Activated T-helper 1 cell treated with anti-CD3 and anti-CD28 coated beads, Interleukin-2, amount 50 U/mL, for 16 hours (primary cell): ENCODE measurements at places on chromosomes 3 and 15.

- no peak for DNase-seq
These were observed 605 bp downstream of the DCUN1D1 start for GRCh38 chr3:182979674-182980191.

GRCh38 chr3:133956353-133956752 is 60.7 kb upstream of the RAB6B start:
- DNase-seq = no peak

- DNase-seq = no peak
These were observed 52.6 kb downstream of the IQCH start for GRCh38 chr15:67307156-67307555.

GRCh38 chr3:170033489-170033888 is 4.3 kb upstream of the GPR160 start:
- DNase-seq = no peak

GRCh38 chr15:98903377-98904018 is 104.1 kb downstream of the PGPEP1L start:
- no peak for DNase-seq

GRCh38 chr3:53084310-53085001 is 38.6 kb upstream of the SFMBT1 start:
- DNase-seq = no peak

DNA sequence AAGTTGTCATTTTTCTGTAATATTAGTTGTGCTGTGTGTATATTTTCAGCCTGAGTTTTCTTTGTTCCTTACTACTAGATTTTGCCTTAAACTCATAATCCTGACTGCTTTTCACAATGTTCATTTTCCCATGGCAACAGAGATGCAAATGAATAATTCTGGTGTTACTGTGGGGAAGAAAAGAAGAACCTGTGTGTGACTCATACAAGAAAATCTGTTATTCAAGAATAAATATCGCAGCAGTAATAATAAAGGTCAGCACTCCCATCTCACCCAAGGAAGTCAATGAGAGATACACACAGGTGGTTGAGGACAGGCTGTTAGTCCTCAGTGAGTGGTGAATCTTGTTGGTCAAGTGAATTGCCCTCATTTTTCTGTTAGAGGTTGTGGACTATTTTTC is 656.6 kb upstream of the NAALADL2 start:
- no peak for DNase-seq

- DNase-seq = no peak
These were observed 251.0 kb downstream of the KCNH8 start for GRCh38 chr3:19399356-19399755.

- no peak for DNase-seq
These were observed 40.5 kb upstream of the PLCL2 start for GRCh38 chr3:16844222-16844621.

DNA sequence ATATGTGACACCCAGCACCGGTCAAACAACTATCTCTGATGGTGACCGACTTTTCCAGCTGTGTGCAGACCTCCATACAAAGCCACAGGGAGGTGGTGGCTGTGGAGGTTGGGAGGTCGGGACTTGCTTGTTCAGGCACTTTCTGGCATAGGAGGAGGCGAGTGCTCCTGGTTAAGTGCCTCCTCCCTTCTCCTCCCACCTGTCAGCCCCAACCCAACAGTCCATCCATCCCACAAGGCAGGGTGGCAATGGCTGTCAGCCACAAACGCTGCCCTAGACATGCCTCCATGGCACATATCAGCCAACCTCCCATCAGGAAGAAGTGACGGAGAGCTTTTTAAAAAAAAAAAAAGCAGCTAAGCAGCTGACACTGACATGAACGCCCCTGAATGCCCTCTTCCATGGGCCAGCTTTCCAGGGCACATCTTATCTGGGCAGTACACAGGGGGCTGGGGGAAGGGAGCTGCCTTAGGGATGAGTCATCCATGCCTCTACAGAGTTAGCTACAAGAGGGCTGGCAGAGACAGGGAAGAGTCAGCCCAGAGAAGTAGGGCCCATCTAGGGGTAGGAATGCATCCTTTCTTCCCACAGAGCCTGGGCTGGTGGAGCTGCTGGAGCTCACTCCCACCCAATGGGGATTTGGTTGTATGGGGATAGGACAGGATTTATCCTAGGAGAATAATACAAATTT is 41.2 kb downstream of the CCDC12 start:
- DNase-seq = no peak

- no peak for DNase-seq
These were observed 406 bp upstream of the GABRB3 start for GRCh38 chr15:26773067-26773877.

- no peak for DNase-seq
These were observed 396.1 kb downstream of the UNC13C start for GRCh38 chr15:54374184-54374952.

GRCh38 chr3:20250786-20251185 is 64.8 kb upstream of the SGO1 start:
- DNase-seq = no peak

GRCh38 chr3:39592311-39593050 is 125.0 kb downstream of the MOBP start:
- DNase-seq = no peak

GRCh38 chr3:114816052-114816451 is 331.0 kb downstream of the ZBTB20 start:
- no peak for DNase-seq

DNA sequence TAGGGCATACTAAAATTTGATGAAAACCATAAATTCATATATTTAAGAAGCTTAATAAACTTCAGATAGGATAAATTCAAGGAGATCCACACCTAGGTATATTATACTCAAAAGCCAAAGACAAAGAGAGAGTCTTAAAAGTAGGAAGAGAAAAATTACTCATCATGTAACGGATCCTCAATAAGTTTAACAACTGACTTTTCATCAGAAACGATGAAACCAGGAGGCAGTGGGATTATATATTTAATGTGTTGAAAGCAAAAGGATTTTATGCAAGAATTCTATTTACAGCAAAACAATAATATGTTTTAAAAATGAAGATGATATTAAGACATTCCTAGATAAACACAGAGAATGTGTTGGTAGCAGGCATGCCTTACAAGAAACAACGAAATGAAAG is 202.7 kb downstream of the OXSM start:
- no peak for DNase-seq

GRCh38 chr15:50778086-50778485 is 12.6 kb upstream of the SPPL2A start:
- no peak for DNase-seq

GRCh38 chr3:21446027-21446426 is 305.0 kb downstream of the ZNF385D start:
- DNase-seq = no peak

DNA sequence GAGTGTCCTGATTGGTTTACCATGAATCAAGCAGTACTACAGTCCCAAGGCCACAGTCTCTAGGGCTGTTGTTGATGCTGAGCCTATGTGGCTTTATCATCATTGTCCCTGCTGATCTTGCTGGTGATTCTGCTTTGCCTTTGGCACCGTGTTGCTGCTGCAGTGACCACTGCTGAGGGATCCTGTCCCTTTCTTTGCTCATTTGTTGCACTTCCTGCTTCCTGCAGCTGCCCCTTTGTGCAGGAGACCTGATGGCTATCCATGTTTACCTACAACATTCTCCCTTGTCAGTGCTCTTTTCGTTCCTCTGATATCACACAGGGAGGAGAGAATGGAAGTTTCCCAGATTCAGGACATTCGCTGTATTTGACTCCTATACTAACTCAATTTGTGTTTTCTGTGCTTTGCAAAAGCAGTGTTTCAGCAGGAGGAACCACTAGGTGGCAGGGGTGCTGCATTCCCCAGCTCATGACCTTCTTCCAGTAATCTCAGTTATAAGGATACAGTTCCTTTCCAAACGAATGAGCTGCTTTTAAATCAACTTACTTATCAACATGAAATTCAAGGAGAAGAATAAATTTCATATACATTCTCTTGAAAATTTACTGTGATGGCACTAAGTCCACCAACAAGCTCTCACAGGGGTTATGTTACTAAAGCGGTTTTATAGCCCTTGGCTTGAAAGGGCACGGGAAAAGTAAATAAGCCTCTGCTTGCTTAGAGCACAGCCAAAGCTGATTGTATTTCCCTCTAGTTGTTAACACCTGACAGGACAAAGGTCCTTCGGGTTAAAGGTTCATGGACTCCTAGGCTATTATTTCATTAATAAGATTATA is 9.7 kb upstream of the THUMPD3 start:
- peak; percentile 11 for DNase-seq

DNA sequence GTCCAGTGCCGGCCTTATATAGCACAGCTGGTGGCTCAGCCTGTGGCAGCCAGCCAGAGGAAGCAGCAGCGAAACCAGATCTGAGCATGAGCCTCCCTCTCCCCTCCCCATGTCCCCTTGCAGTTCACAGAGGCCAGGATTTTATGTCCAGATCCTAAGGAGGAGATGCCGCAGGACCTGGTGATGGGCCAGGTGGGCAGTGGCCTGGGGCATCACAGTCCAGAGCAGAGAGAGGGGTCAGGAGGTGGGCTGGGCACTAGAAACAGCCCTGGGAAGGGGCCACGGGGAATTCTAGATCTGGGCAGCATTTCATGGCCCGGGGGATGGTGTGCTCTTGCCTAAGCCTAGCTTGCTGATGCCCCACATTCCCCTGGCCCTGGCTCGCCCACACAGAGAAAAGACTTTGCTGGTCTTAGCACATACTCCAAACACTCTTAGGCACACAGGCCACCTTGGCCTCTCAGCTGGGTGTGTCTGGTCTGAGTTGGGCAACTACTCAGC is 259 bp upstream of the CILP start:
- DNase-seq = no peak
